ENCODE measurements at places on chromosomes 5 and 9.

DNA sequence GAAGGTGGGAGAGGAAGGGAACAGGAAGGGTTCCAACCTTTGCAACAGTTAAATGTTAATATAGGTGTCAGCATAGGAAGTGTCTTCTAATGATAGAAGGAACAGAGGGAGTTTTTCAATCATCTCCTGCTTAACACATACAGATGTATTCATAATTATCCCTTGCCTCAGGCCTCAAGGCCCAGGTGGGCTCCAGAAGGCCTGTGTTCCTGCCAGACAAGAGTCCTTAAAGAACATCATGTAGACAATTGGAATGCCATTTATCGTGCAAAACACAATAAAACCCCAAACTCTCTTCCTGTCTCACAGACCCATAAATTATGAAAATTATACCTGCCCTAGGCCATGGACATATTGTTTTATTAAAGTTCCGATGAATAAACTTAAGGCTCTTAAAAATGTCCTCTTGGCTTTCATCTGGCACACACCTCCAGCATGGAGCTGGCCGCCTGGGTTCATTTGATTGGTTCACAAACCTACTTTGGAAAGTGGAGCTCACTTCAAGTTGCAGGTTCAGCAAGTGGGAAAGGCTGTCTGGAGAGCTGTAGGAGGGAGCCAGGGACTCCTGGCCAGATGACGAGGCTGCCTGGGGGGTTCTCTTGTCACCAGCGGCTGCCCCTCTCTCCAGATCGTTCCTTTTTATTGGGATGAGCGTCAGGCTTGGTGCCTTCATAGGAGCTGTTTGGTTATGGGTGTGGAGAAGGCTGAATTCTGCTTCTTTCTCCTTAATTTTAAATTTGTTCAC lies 17.5 kb downstream of the SPRY4 start:
- no peak for DNase-seq

DNA sequence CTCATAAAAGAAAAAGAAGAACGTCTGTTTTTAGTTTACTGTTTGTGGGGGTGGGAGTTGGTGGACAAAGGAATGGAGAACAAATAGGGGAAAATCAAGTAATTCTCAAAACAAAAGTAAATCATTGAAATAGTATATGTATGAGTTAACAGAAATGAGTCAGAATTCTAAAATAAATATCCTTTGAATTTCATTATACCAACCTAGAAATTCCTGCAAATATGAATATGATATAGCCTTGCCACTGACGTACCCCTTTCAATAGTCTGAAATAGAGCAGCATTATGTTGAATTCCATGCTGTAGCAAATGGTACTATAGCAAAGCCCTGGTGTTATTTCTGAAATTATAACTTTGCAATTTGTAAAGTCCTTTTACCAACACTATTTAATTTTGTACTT lies 29.6 kb upstream of the DTWD2 start:
- DNase-seq, result no peak

- peak; percentile 87 for DNase-seq
Observed at GRCh38 chr9:122364783-122365150, 6.1 kb upstream of the PTGS1 start.

GRCh38 chr9:1415146-1415545 lies 365.0 kb downstream of the DMRT2 start:
- peak; percentile 76 for DNase-seq

DNA sequence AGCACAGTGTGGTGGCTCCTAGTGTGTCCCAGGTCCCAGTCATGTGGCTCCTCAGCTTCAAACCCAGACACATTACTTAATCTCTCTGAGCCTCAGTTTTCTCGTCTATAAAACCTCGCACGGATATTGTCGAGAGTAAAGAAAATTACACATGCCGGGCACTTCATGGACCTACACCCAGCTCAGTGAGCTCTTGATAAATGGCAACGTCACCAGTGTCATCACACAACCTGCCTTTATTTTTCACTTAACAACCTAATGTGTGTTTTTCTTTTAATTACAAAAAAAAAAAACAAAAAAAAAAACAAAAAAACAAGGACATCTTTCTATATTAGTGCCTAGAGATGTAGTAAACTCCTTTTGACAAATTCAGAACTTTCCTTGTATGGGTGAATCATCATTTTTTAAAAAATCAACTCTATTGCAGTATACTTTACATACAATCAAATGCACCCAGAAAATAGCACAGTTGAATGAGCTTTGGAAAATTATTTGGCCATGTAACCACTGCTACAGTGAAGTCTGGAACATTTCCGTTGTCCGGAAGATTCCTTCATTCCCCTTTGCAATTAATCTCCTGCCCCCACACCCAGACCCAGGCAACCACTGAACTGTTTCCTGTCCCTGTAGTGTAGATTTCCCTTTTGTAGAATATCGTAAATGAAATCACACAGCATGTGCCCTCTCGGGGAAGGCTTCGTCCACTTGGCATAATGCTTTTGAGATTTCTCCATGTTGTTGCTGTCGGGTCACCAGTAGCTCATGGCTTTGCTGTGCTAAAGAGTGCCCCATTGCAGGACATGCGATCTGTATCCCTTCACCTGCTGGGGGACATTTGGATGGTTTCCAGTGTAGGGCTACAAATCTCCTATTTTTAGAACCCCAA lies 100.4 kb upstream of the LARP1 start:
- peak; percentile 71 for DNase-seq

GRCh38 chr5:129110742-129111141 lies 16.2 kb downstream of the ISOC1 start:
- DNase-seq, result no peak

DNA sequence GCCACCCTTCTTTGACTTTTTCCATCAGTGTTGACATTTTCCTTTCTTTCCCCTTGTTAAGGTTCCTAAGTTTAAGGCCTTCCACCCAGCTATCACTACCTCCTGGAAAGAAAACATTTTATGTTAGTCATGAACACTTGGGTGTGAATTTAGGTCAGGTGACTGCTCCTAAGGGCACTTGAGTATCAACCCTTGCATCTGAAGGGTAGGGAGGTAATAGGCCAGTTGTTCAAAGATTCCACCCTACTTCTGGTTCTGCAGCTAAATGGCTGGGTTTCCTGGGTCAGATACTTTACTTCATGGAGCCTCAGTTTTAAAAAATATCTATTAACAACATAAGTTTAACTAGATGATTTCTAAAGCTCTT lies 49.1 kb upstream of the OSMR start:
- DNase-seq, result no peak

GRCh38 chr5:156991714-156992113 lies 28.7 kb upstream of the TIMD4 start:
- DNase-seq, result peak; percentile 6

GRCh38 chr5:115686051-115686737 lies 60.4 kb upstream of the TMED7 start:
- peak; percentile 79 for DNase-seq

DNA sequence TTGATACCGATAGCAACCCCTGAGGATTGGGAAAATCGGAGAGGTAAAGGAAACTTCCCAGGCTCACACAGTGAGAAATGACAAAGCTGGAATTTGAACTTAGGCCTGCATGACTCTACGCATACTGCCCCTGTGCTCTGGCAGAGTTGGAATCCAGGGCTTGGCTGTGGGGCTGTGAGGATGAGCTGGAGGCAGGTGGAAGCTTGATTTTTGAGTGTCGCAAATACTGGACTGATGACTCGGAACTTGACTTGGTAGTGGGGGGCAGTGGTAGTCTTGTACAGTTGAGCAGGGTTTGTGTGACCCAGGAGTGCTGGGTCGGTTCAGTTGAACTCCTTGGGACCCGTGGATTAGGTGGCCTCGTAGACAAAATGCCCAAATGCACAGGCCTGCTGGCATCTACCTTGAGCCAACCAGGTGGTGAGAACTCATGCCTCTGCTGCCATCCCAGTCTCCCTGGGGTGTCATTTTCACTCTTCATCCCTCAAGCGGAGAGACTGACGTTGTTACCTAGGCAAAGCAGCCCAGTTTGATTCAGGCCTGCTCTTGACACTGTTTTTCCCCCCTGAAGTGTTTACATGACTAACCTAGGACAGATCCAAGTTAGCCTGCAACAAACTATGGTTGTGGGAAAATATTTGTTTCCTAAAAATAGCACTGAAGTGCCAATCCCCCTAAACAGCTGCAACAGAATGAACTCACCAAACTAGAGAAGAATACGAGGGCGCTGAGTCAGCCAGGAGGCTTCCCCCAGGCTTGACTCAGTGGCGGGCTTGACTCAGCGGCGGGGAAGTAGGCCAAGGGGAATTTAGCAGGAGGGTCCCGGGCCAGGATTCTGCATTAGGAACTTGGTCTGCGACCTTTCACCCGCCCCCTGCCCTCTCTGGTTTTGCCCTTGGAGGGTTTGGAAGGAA lies 45.7 kb upstream of the ORM1 start:
- DNase-seq, result peak; percentile 88

DNA sequence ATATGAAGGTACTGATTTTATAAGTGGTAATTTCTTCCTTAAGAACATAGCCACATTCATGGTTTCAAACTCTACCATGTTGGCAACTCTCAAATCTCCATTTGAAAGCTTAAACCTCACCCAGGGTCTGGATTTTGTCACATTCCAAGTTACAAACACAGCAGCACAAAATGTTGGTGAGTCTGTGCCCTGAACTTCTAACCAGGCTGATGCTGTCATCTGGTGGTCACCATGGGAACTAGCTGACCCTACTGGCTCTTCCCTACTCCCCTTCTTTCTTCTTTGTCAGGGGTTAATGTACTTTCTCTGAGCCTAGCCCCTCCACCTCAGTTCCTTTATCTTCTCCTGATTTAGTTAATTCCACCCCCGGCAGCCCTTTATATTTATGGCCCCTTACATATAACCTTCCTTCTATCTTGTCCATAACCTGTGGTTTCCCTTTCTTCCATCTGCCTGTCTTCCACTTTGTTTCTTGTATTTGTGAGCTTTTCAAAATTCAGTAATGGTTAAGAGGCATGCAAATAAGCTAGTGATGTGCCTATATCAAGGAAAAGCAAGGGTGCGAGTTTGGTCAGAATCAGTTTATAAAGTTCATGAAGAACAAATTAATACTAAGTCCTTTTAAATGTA lies 35.9 kb downstream of the TGFBR1 start:
- peak; percentile 63 for DNase-seq

DNA sequence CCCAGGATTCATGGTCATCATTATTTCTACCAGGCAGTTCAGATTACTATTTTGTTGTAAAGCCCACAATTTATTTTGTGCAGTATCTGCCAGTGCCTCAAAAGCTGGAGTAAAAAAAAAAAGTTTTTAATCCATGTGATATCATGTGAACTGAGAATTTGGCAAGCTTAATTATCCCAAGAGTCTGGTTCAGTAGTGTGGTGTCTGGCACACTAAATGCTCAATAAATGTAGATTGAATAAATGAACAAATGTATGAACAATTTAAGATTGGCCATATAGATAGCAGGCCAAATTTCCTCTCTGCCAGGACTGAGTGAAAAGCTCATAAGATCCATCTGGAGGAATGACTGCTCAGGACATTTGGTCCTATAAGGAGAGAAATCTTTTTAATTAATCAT lies 533.0 kb downstream of the TLE1 start:
- DNase-seq, result peak; percentile 57

DNA sequence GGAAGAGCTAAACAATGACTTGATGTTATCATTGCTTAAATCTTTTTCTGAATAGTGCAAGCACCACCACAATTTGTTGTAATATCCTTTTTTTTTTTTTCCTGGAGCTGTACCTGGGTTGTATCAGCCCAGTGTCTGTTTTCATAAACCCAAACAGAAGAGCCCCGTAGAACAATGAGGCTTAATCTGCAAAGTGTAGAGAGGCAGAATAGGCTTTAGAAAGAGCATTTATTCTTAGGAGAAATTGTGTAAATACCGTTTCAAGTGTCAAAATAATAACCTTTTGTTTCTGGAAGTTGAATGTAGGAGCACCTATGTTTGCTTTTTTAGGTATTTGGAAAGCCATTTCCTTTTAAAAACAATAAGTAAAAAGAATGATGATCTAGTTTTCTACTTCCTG lies 26.4 kb downstream of the RGS7BP start:
- no peak for DNase-seq

DNA sequence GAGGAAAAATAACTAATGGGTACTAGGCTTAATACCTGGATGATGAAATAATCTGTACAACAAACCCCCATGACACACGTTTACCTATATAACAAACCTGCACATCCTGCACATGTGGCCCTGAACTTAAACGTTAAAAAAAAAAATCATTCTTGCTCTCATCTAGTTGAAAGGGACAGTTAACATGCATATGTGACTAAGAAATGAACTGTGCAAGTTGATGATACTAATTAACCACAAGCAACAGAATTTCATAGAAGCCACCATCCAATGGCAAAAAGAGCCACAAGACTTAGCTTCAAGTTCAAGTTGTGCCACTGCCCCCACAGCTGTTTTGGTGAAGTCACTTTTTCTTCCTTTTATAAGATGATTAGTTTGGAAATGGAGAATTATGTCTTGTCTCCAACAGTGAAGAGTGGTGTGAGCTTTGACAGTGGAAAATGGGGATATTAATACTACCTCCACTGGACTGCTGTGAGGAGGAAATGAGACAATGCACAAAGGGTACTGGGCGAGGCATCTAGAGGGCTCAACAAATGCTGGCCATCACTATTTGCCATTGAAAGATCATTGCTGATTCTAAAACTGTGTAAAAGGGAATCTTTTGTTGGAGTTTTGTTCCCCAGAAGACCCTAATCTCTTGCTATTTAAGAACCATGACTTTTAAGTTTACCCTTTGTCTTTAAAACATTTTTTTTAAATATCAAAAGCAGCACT lies 202.1 kb downstream of the EBF1 start:
- no peak for DNase-seq

- no peak for DNase-seq
Observed at GRCh38 chr5:128174951-128175350, 91.4 kb downstream of the SLC12A2 start.

DNA sequence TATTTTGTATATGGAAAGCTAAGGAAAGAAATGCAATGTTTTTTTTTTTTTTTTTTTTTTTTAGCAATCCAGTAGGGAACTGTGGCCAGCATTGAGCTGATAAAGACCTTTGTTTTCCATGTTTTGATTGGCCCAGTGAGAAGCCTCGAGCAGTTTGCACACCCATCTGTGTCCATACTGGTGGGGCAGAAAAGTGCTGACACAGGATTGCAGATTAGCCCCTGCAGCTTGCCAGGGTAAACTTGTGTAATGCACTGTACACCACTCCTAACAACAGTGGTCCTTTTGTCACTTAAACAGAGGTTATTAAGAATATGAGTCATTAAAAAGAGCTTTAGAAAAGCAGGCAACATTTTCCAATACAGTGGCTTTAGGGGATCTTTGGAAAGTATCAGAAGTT lies 132.8 kb upstream of the CDKN2B start:
- DNase-seq, result no peak

- DNase-seq, result peak; percentile 30
Observed at GRCh38 chr5:87053146-87053545, 214.5 kb upstream of the RASA1 start.

- DNase-seq, result no peak
Observed at GRCh38 chr9:88706193-88707113, 171.5 kb downstream of the NXNL2 start.

DNA sequence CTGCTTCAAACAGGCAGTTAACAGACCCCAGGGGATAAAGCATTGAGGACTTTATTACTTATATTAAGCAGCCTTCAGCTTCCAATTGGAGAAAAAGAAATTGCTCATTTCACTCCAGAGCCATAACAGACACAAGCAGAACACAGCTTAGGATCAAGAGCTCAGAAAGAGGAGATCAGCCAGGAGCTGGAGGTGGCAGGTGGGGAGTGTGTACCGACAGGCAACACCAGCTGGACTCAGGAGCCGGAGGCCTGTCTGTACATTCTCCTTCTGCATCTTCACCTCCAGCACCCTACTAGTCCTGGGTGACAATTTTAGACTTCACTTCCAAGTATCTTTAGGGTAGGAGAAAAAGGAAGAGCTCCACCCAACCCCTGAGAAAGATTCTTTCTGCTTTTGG lies 35.8 kb downstream of the NRG2 start:
- no peak for DNase-seq

Data from muscle of leg (tissue), 16 donors.